ENCODE measurements at places on chromosomes 2 and 18.

GRCh38 chr2:201118961-201119854 lies 3.2 kb downstream of the CFLAR start:
- no peak for DNase-seq

- DNase-seq = no peak
Observed at GRCh38 chr2:237062585-237062984, 23.1 kb upstream of the COPS8 start.

DNA sequence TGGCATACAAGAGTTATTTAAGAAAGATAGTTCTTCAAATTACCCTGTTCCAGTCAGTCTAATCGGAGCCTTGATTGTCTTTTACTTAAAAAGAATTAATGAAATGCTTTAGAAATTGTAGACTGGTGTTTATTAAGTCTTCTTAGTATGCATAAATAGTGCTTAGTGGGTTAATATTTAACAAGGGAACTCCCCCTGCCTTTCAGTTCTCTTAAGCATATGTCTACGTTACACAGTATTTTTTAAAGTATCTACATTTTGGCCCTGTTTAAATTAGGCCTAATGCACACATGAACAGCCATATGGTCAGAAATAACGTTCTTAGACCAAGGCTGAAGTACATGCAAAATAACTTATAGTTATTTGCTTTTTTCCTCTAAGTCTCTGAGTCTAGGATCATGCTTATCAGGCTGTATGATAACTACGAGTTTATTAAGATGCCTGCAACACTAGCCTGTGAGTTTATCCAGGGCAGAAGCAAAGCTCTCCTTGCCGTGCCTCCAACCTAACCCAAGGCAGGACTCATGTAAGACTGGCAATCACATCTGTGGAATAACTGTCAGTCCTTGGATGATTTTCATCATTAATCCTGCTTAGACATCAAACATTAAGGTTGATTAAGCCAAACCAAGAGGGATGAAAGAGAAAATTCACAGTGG lies 6.7 kb downstream of the BCL2 start:
- no peak for DNase-seq

DNA sequence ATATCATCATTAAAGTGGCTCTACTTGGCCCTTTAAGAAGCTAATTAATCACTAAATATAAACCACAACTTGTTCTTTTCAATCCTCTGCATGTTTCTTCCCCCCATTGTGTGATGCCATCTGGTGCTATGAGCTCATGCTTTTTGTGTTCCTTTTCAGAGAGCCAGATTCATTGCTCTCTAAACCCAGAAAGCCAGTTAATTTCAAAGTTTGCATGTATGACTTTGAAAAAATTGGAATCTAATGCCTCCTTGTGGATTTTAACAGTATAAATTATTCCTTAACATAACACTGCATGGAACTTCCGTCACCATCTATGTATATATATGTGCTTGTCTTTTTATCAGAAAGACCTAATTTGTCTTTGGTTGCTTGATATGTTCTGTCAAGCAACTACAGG lies 31.1 kb downstream of the TMEM178A start:
- no peak for DNase-seq

GRCh38 chr2:85672456-85672855 lies 4.5 kb upstream of the SFTPB start:
- no peak for DNase-seq

DNA sequence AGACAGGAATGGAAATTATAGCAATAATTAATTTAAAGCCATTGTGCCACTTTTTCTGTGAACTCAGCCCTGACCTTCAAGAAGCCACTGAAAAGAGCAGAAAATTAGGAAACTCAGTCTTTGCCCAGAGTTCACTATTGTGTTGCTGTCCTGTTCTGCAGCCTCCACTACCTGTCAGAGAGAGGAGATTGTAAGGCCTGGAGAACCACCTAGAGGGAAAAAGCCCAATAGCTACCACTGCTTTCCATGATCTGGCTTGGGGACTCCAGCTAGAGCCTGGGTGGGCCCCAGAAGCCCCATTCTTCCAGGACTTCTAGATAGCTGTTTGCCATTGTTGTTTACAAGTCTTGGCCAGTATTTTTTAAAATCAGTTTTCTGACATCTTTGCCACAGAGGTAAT lies 176.1 kb upstream of the KLF7 start:
- DNase-seq = no peak

DNA sequence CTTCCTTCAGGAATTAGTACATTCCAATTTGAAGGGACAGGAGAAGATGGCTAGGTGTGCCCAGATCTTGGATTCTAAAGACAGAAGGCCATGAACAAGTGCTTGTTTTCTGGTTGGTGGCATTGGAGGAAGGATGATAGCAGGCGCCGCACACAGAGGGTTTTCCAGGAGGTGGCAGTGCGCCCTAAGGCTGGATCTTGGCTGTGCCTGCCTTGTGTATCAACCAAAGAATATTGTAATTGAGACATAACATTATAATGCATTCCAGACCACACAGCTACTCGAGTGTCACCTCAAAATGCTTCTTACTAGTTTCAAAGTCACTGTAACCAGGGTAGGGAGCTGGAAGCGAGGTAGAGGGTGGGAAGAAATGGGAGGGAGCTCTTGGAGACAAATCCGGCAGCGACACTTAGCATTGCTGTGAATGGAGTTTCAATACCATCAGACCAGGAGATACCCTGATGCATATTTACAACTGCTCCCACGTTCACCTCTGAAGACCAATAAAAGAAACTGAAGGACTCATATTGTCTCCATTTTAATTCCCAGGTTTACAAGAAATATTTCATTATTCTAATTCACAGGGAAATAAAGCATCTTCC lies 42.5 kb downstream of the CPO start:
- peak; percentile 54 for DNase-seq

- DNase-seq = no peak
Observed at GRCh38 chr2:46337208-46337994, 40.2 kb downstream of the EPAS1 start.

DNA sequence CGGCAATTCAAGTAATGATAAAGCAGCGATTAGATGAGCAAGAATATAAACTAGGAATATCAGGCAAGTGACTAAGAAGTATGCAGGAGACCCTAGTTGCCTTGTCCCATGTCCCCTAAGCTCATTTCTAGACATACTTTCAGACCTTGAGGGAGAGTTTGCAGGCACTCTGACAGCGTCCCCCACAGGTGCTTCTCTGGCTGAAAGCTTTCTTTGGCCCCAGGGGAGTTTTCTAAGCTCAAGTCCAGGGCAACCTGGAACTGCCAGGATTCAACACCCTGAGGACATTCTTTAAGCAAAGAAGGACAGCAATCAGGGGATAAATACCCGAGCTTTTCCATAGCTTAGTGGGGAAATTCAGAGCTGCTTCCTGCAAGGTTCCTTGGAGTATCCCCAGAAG lies 308.1 kb upstream of the CHST9 start:
- DNase-seq = no peak

DNA sequence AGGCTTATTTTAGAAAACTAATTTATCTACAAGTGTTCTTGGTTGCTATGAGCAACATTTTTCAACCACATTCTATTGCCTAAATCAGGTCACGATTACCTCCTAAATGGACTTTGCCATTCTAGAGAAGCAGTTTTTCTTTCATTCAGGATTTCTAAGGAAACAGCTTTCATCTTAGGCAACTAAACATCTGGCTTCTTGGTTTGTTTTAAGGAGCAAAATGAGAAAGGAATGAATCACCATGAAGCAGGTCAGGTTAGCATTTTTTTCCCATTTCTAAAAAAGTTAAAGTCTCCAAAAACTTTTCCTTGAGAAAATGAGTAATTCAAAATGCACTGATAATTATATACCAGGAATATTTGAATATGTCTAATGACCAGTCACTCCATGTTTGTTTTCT lies 114.8 kb downstream of the GAREM1 start:
- DNase-seq = no peak

- DNase-seq = no peak
Observed at GRCh38 chr18:75029481-75029880, 179.5 kb downstream of the PTGR3 start.

DNA sequence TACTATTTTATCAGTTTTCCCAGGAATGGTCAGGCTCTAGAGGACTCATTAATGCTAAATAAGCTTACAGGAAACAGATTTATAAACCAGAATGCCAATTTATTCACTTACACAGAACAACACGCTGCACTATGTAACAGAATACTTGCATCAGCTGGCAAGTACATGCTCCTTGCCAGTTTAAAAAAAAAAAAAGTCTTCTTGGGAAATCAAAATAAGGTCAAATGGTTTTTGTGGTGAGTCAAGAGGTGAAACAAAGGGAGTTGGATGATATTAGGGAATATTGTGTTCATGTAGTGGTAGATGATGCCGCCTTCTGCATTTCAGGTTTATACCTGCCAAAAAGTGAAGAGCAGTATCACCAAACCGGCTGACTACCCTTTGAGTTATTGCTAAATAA lies 1322.1 kb upstream of the ZEB2 start:
- DNase-seq = no peak

DNA sequence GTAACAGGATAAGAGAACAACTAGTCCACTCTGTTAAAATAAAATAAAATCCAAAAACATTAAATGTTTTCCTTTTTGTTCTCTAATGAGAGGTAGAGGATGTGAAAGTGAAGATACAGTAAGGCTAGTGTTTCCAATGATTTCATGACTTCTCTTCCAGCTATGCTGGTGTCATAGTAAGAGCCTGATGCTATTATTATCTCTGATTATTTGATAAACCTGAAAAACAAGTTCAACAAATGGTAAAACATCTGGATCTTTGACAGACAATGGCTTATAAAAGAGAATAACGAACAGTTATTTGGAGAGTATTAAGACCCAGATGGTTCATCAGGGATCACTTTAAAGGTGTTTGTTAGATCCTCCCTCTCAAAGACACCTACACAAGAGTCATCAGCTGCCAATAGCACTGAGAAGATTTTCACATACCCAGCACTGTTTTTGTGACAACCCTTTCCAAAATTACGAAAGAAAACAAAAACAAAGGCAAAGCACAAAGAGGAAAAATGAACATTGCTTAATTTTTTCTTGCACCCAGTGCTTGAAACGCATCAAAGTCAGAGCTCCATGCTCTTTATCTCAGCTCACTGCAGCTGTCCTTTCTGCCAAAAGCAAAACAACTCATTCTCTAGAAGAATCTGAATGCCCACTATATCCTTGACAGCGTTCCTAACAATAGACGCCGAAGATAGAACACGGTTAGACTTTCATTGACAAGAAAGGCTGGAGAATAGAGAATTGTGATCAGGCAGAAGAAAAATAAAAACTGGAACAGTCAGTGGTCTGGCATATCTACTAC lies 168.6 kb downstream of the SLC8A1 start:
- no peak for DNase-seq

DNA sequence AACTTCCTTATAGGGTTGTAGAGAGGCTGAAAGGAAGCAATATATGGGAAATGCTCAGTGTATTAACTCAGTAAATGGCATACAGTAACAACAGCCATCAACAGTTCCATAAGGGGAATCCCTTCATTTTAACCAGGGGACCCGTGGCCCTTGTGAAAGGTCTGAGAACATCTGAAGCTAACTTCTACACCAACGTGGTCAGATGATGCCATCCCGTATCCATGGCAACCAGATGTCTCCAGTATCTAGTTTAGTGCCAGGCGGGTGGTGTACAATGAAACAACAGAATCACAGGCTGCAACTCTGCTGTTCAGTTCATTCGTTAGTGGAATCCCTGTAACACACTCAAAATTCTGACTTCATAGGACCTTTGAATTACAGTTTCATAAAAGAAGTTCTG lies 162.3 kb downstream of the TGIF1 start:
- DNase-seq = peak; percentile 22

DNA sequence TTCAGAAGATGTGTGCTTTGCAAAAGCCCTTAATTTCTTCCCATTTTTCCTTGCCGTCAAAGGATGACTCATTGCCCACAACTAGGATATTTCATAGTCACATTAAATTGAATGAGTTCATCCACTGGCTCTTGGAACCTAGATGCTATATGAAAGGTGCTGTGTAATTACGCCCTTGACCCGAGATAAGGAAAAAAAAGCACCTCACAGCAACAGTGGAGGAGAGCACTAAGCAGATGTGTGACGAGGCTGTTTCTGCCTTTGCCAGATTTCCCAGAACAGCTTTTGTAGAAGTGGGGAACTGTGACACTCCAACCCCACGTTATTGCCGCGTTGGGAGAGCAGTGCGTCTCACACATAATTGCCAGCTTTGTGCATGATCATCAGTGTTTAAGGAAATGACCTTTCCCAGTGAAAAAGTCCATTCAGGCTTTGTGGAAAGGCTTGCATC lies 33.3 kb upstream of the TMEM87B start:
- no peak for DNase-seq

GRCh38 chr2:11977766-11978524 lies 231.5 kb downstream of the LPIN1 start:
- no peak for DNase-seq

DNA sequence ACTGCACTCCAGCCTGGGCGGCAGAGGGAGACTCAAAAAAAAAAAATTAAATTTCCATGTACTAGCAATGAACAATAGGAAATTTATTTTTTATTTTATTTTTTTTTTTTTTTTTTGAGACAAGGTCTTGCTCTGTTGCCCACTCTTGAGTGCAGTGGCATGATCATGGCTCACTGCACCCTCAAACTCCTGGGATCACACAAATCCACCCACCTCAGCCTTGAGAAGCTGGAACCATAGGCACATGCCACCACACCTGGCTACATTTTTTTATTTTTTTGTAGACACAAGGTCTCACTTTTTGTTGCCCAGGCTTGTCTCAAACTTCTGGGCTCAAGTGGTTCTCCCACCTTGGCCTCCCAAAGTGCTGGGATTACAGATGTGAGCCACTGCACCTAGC lies 16.9 kb downstream of the CNOT9 start:
- DNase-seq = no peak

DNA sequence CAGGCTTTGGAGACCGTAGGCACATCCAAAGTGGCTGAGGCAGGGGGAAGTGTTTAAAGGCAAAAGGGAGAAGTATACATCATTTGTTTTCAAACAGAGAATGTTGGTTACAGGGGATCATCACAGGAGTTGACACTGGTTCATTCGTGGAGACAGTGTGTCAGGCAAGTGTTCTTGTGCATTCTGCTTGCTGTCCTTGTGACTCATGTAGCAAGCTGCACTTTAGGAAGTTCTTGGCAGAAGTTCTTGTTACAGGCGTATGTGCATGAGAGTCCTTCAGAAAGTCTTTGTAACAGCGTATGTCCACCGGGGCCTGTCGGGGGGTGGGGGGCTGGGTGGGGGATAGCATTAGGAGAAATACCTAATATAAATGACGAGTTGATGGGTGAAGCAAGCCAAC lies 36.5 kb upstream of the B4GALT6 start:
- DNase-seq = no peak

- no peak for DNase-seq
Observed at GRCh38 chr2:234156326-234156725, 105.8 kb downstream of the SPP2 start.

All from stimulated activated CD4-positive, alpha-beta T cell treated with anti-CD3 and anti-CD28 coated beads, Interleukin-1b, Interleukin-23, amount 100 ng/mL, for 48 hours (primary cell).